ENCODE measurements at places on chromosomes 2 and 18.

GRCh38 chr2:78465707-78466106, 559.8 kb upstream of the REG3G start:
- no peak for DNase-seq

- no peak for DNase-seq
Observed at GRCh38 chr2:97988722-97989121, 7.0 kb downstream of the TMEM131 start.

DNA sequence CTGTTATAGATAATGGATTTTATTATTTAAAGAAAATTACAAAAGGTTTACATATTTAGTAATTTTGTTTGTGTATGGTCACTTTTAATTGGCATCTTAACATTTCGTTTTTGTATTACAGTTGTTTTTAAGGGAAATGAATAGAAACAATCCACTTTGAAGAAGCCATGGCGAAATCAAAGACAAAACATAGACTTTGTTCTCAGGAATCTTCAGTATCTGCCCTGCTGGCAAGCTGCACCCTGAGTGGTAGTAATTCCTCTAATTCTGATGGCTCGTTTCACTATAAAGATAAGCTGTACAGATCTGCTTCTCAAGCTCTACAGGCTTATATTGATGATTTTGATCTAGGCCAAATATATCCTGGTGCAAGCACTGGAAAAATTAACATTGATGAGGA, 2.7 kb downstream of the C18orf54 start:
- DNase-seq, result no peak

DNA sequence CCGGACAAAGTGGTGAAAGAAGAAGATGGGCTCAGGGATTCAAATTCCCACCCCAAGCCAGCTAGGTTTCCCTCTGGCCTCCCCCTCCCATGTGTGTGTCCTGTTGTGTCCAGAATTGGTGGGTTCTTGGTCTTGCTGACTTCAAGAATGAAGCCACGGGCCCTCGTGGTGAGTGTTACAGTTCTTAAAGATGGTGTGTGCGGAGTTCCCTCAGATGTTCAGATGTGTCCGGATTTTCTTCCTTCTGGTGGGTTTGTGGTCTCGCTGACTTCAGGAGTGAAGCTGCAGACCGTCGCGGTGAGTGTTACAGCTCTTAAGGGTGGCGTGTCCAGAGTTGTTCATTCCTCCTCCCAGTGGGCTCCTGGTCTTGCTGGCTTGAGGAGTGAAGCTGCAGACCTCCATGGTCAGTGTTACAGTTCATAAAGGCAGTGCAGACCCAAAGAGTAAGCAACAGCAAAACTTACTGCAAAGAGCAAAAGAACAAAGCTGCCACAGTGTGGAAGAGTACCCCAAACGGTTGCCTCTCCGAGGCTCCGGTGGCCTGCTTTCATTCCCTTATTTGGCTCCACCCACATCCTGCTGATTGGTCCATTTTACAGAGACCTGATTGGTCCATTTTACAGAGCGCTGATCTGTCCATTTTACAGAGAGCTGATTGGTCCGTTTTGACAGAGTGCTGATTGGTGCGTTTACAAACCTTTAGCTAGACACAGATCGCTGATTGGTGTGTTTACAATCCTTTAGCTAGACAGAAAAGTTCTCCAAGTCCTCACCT, 37.7 kb upstream of the KLF11 start:
- DNase-seq, result no peak

DNA sequence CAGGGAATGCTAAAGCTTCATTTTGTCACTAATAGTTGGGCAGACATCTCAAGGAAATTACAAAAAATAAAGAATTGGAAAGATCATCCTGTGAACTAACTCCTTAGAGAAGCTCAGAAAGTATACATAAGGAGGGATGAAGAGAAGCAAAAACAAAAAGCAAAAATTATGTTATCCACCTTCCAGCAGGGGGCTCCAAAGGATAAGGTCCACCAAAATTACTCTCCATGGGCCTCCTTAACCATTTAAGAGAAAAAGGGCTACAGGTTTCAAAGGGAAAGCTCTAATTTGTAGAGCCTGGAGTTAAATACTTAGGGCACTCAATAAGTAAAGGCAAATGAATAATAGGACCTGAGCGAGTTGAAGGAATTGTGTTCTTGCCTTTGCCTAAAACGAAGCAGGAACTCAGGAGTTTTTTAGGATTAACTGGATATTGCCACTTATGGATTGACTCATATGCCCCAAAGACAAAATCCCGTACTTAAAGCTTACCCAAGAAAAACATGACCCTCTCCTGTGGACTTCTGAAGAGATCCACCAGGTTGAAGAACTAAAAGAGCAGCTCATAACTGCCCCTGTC, 1167.9 kb downstream of the DSC3 start:
- peak; percentile 22 for DNase-seq

All from GF-D8 (cell line).